ENCODE measurements at places on chromosomes 5 and 9. TPM values are rescaled to one million over a fixed set of nuclear protein-coding genes. Genes with fewer than 3 reads are reported as not detected.

DNA sequence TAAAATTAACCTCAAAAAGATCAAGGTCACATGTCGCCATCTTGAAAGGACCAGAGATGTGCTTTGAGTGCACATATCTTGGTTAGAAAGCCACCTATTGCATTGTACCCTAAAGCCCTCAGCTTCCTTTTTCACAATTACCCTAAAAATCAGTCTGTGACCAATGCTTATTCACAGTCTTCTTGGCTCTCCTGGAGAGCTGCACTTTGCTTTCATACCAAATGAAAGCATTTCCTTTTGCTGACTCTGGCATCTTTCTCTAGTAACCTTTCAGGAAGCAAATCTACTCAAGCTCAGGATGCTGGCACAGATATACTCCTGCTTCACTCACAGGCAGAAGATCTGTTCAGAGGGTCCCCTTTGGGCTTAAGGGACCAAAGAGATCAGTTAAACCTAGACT, 160.7 kb upstream of the PUM3 start:
- no peak for DNase-seq

GRCh38 chr5:50352382-50352781, 88.7 kb downstream of the EMB start:
- DNase-seq: no peak

- peak; percentile 70 for DNase-seq
Observed at GRCh38 chr5:130571076-130571475, 594.0 kb downstream of the HINT1 start.

DNA sequence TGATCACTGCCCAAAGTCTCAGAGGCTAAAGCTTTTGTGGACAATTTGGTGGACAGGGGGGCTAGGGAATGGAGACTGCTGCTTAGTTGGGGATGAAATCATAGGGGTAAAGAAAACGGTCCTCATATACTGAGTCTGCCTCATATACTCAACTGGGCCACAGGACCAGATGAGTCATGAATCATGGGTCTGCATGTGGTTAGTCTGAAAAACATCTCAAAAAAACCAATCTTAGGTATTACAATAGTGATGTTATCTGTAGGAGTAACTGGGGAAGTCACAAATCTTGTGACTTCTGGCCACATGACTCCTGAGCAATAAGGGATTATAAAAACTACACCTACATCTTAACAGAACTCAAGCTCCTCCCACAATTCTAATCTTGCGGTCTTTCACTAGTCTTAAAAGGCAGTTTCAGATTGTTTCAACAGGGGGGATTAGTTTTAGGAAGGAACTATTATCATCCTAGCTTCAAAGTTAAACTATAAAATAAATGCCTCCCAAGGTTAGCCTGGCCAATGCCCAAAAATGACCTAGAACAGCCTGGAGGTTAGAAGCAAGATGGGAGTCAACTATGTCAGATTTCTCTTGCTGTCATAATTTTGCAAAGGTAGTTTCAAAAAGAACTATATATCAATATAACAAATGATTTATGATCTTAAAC, 17.5 kb downstream of the TMEM161B start:
- no peak for DNase-seq

The HMCN2 gene
- total RNA-seq: not detected

DNA sequence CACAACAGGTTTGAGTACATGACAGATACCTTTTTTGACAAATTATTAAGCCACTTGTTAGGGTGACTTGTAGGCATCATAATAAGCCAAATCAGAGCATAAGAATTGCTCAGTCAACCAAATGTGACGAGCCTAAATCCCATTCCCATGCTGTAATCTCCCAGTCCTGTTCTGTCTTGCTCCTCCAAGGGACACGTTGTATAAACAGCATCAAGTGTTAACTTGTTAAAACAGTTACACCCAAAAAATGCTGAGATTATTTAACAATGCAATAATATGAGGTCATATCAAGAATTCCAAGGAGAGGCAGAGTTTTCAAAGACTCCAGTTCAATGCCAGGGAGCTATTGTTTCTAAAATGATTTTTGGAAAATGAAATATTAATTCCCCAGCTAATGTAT, 76.2 kb downstream of the SH3TC2 start:
- DNase-seq: peak; percentile 99

The PLGRKT gene
- total RNA-seq: 49.3 TPM

DNA sequence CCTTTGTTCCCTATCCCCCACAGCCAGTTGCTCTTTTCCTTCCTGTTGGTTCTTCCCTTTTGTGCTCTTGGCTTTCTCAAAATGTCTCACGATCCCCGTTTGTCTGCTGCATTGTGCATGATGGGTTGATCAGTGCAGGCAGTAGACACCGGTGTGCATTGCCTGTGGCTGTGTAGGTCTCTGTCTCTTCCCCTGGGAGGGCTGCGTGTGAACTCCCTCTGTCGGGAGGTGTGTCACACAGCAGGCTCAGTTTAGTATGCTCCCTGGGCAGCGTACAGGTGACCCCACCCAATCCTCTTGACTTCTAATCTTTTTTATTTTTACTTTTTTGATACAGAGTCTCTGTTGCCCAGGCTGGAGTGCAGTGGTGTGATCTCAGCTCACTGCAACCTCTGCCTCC, 265.3 kb downstream of the FSTL4 start:
- DNase-seq: no peak

- DNase-seq: no peak
Observed at GRCh38 chr5:175393897-175394296, 50.1 kb downstream of the DRD1 start.

GRCh38 chr9:33157960-33158842, 8.9 kb downstream of the B4GALT1 start:
- DNase-seq: peak; percentile 60

The C5orf24 gene
- total RNA-seq: 24.1 TPM

DNA sequence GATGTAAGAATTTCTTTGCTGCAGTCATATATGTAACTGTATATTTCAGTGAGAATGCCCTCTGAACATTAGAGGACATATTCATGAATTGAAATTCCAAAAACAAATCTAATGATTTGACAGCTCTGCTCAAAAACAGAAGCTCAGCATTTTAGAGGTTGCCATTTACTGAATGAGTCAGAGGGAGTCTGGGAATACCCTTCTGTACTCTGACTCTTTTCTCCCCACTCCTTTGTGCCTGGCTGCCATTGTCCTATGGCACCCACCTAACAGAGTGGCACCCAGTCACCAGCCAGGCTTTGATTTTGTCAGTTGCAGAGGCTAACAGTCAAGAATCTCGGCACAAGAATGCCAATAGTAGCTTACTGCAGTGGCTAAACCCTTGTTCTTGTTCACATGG, 133.6 kb downstream of the ATG10 start:
- DNase-seq: peak; percentile 31

GRCh38 chr9:127873886-127874285, 3.6 kb downstream of the AK1 start:
- DNase-seq: no peak

DNA sequence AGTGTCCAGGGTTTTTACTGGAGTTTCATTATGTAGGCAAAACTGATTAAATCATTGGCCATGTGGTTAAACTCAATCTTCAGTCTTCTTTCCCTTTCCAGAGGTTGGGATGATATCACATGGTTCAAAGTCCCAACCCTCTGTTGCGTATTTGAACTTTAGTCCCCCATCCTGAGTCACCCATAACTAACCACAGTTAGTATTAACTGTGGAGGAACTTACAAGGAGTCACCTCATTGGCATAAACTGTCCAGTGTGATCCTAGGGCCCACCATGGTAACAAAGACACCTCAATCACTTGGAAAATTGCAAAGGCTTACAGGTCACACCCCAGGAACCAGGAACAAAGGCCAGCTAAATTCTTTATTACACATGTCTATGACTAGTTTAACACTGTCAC, 188.5 kb downstream of the COX7C start:
- DNase-seq: no peak

GRCh38 chr9:91419222-91420191, 4.1 kb downstream of the NFIL3 start:
- peak; percentile 65 for DNase-seq

The ZNF879 gene
- total RNA-seq: 2.6 TPM

DNA sequence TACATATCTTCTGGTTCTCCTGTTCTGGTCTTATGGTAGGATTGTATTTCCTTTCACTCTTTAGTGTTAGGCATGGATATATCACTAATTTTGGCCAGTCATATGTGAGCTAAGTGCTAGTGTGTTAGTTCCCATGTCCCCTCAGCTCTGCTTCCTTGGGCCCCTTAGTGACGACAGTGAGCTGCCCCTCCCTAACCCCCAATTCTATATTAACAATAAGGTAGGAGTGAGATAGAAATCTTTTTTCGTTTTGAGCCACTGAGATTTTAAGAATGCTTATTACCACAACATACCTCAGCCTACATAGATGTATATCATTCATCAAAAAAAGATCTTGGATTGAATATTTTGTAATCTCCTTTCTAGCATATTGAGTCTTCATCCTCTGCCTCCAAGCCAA, 100.5 kb downstream of the PARP8 start:
- DNase-seq: no peak

The IFNA14 gene
- not detected for total RNA-seq

GRCh38 chr5:40594811-40595210, 84.9 kb upstream of the PTGER4 start:
- DNase-seq: no peak
